ENCODE measurements at places on chromosomes 7 and 10.

- DNase-seq = no peak
These were observed 18.3 kb upstream of the EFCAB10 start for GRCh38 chr7:105599551-105599950.

- no peak for DNase-seq
These were observed 36.8 kb upstream of the AOAH start for GRCh38 chr7:36760856-36761762.

DNA sequence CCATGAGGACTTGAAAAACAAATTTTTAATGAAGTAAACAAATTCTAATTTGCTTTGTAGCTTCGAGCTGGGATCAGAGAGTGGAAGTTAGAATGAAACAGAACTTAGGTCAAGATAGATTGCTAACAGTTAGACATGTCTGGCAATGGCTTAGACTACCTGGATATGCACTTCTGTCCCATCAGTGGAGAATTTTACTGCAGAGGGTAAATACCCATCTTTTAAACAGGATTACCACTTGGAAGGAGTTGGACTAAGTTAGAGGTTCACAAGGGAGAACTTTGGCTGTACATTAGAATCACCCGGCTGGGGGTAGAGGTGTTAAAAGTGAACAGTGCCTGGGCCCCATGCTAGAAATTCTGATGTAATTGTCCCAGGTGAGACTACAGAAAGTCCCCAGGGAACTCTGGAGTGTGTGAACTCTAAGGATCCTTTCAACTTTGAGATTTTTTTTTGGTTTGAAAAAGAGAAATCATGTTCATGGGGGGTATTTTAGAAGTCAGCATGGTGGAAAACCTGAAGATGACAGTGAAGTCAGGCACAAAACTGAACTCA is 35.5 kb downstream of the ENTPD1 start:
- DNase-seq = no peak

DNA sequence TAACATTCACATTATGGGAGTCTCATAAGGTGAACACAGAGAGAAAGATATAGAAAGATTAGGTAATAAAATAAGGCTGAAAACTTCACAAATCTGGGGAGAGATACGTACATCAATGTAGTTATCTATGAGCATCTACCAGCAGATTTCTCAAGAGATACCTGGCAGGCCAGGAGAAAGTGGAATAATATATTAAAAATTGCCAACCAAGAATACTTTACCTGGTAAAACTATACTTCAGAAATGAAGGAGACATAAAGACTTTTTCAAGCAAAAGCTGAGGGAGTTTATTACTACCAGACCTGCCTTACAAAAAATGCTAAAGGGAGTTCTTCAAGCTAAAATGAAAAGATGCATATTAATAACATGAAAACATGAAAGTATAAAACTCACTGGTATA is 78.8 kb upstream of the COMTD1 start:
- no peak for DNase-seq

- no peak for DNase-seq
These were observed 14.1 kb downstream of the RNF32 start for GRCh38 chr7:156654511-156655234.

DNA sequence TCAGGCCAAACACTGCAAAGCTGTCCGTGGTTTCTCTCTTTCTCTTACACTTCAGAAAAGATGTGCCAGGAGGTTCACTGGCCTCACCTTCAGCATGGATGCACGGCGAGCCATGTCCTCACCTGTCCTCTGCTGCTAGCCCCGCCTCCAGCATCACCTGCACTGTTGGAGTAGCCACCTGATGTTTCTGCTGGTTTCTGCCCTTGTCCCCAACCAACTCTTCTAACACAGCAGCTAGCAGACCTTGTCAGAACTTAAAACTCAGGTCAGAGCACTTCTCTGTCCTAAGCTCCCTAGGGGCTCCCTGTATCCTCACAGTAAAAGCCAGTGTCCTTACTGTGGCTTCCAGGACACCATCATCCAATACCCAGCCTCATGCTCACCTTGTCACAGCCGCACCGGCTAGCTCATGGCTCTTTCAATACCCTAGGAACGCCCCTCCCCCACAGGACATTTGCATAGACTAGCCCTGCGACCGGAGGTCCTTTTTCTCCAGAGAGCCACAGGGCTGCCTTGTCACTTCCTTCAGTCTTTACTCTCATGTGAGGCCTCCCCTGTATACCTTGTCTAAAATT is 15.2 kb downstream of the PALD1 start:
- no peak for DNase-seq

- no peak for DNase-seq
These were observed 125.4 kb downstream of the ITIH5 start for GRCh38 chr10:7541137-7542087.

GRCh38 chr10:81157681-81158080 is 620.0 kb downstream of the SH2D4B start:
- DNase-seq = no peak

DNA sequence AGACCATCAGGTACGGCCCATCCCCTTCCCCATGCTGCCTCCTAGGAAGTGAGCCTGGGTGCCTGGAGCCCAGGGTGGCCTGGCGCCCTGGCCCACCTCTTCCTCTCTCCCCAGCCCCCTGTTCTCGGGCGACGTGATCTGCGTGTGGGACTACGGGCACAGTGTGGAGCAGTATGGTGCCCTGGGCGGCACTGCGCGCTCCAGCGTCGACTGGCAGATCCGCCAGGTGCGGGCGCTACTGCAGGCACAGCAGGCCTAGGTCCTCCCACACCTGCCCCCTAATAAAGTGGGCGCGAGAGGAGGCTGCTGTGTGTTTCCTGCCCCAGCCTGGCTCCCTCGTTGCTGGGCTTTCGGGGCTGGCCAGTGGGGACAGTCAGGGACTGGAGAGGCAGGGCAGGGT is 17.0 kb downstream of the ASL start:
- no peak for DNase-seq

GRCh38 chr10:87913156-87913921 is 49.9 kb downstream of the PTEN start:
- DNase-seq = no peak

- DNase-seq = no peak
These were observed 23.0 kb upstream of the FAM133B start for GRCh38 chr7:92613214-92613613.

GRCh38 chr7:16318989-16319915 is 102.1 kb downstream of the CRPPA start:
- DNase-seq = no peak

DNA sequence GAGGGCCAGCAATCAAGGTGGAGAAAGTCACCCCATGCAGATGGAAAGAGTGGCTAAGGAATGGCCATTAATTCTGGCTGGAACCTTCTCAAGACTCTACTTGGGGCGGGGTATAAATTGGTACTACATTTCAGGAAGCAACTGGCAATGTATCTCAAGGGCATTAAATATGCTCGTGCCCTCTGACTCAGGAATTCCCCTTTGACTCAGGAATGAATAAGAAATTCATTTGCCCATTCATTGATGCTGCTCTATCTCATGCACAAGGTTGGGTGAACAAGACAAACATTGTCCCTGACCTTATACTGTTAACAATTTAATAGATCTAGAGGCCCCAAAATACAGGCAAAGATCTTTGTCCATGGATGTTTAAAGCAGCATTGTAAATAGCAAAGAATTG is 188.1 kb downstream of the MYOF start:
- no peak for DNase-seq

- DNase-seq = no peak
These were observed 1.5 kb downstream of the NOC3L start for GRCh38 chr10:94361171-94361794.

GRCh38 chr10:81472927-81473470 is 402.0 kb upstream of the NRG3 start:
- DNase-seq = no peak

GRCh38 chr7:80392229-80393169 is 119.4 kb downstream of the GNAT3 start:
- peak; percentile 35 for DNase-seq

- no peak for DNase-seq
These were observed 47.3 kb upstream of the AUTS2 start for GRCh38 chr7:69550991-69551390.

GRCh38 chr10:44950326-44951225 is 9.0 kb upstream of the RASSF4 start:
- no peak for DNase-seq

- no peak for DNase-seq
These were observed 22.7 kb downstream of the GET4 start for GRCh38 chr7:898855-899681.

- DNase-seq = no peak
These were observed 113.8 kb downstream of the EPDR1 start for GRCh38 chr7:38034062-38034908.

DNA sequence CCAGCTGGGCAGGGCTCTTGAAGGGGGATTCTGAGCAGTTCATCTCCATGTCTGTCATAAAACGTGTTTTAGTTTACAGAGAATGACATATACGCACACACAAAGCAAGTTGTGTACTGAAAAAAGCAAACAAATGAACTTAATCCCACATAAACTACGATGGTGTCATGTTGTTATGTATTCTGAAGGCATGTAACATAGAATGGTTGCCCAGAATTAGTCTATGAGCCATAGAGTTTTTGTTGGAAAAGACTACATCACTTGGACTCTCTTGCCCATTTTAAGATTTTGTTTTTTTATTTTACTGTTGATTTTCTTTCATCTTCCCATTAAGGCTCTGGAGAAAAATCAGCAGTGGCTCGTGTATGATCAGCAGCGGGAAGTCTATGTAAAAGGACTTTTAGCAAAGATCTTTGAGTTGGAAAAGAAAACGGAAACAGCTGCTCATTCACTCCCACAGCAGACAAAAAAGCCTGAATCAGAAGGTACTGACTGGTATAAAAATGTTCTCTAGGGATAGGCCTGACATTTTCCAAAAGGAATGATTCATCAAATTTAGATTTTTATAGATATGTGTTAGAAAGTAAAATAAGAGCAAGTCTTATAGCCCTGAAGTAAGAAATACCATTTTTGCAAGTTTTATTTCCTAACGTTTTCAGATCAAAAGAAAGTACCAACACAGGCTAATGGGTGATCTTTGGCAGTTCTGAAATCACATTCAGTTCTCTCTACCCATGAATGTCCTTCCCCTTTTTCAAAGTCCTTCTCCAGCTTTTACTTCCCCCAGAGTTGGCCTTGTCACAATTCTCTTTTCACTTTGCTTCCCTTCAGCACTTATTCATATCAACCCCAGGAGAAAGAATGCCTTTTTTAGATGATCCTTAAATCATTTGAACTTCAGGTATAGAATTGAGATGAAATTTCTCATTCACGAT is 18.9 kb downstream of the CEP55 start:
- DNase-seq = no peak

DNA sequence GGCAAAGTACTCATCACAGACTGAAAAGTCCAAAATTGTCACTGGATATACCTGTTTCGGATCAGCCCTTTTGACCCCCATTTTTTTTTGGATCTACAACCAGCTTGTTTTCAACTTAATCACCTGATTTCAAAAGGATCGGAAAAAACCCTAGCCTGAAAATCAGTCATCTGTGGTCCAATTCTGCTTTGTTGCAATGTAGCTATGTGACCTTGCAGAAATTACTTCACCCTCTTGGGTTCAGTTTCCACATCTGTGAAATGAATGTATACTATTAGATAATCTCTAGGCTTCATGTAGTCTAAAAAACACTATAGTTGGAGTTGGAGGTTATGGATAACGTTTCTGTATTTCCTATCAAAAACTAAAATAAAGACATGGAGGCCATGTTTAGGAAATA is 37.1 kb downstream of the STEAP4 start:
- DNase-seq = no peak

DNA sequence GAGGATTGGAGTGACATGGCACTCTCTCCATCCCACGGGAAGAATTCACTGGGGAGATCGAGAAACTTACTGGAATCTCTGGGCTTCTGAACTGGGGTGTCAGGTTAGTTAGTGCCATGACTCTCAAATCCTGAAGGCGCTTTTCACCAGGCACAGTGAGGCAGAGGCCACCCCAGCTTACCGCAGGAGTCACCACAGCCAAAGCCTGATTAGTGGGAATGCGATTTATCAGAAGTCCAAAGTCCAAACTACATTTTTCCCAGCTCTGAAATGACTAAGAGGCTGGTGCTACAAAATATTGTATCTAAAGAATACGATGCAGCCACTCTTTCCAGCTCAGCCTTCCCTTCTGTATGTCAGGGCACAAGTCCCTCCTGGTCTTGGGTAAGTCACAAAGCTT is 334.8 kb upstream of the SHH start:
- DNase-seq = no peak

DNA sequence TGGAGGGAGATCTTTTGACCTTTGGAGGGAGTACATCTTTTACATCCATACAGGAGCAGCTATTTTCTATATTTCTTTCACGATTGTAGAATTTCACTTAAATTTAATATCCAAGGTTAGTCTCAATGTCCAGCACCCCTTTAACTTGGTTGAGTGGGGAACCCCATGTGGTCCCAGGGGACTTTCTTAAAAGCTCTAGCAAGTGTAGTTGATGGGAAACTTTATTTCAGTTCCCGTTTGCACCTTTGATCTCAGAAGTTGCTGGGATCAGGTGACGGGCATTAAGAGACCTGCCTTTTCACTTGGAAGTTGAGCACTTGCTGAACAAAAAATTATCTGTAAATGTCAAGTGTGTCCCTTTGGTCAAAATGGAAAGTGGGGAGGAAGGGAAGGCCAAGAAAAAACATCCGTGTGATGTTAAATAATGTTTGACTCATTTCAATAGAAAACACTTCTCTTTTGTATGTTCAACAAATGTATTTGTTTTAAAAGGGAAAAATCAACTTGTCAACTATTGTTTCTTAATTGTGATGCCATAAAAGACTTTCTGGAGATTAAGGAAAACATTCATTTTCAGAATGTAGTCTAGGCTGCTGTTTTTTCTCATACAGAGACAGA is 370.1 kb upstream of the GALNT17 start:
- DNase-seq = no peak

DNA sequence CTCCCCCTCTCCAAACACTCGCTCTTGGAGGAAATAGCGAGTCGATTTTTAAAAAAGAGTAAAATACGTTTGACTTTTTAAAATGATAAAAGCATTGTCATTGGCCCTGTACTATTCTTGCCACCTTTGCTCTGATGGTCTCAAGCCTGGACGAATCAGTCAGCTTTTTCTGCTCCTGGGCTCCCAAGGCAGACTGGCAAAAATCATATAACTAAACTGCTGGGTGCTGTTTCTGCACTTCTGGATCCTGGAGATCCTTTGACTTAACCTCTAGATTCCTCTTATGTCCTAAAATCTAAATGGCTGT is 1.8 kb downstream of the TPST1 start:
- DNase-seq = no peak

DNA sequence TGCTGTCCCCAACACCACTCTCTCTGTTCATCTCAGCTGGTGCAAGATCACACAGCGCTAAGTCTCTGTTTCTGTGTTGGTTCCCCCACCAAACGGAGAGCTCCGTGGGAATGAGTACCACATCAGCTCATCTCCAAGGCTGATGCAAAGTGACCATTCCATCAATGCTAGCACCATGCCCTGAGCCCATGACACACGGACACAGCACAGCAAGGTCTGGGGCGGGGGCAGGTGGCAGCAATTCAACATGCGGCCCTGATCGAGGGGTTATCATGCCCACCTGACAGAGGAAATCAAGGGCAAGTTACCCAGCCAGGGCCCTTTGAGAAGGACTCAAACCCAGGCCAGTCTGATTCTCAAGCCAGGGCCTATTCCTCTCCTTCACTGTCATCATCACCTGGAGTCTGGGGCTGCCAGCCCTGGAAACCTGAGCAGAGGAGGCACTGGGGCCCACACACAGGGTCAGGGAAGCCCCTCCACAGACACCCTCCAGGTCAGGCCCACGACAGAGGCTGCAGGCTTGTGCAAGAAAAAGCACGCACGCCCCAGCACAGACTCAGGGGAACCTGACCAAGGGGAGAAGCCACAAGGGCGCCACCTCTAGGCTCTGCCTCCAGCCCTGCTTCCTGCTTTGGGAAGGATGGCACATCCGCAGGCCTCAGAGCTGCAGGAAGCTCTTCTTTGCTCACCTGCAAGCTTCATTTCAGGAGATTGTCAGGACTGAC is 74.8 kb downstream of the GRID1 start:
- no peak for DNase-seq

Measured in NCI-H1092 (cell line).